ENCODE measurements at places on chromosomes 3 and 15.

DNA sequence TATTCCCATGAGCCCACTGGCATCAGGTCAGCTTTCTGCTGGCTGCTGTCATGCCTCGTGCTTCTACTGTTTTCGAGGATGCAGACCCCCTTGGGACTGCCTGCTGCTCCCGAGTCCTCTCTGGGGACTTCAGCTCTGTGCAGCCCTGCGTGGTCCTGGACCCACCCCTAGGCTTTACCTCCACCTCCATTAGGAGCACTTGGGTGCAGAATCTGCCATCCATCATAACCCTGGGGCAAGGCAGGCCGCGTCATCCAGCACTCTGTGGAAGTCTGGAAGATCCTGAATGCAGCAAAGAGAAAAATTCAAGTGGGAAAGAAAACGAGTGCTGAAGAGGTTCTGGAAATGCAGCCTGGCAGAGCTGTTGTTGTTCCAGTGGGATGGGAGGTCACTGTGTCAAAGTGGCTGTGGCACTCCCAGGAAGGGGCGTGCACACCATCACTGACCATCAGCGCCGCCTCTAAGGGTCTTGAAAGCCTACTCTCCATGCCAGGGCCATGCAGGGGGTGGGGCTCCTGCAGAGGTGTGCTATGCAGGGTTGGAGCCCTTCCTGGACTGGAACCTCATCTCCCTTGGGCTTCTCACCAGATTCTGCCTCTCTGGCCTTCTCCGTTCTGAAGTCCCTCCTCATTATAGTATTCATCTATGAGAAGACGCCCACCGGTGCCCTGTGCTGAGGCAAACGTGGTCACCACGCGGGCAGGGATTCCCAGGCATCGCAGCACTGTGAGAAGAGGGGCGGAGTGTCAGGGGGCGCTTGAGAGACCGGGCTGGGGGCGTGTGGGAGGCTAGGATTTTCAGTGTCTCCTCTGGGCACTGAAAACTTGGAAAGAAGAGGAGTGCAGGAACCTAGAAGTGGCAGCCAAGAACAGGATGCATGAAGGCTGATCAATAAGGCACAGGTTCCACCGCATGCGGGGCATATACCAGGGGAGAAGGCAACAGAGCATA lies 12.5 kb downstream of the EPB42 start:
- DNase-seq, result no peak

DNA sequence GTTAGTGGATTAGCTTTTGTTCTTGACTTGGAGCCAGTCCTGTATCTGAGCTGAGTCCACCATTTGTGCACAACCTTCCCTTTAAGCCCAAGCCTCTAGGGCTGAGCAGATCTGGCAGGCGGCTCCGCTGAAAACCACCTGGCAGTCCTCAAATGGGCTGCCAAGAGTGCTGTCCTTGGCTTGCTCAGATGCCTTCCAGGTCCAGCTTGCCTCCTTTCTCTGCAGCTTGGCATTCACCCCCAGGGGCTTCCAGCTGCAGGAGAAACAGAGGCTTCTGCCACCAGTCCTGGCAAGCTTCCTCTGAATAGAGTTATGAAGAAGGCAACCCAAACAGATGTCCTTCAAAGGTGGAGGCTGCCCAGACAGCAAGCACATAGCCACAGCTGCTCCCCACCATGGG lies 96.7 kb downstream of the LRTM1 start:
- DNase-seq, result no peak

GRCh38 chr3:179546814-179547241 lies 15.9 kb upstream of the ACTL6A start:
- no peak for DNase-seq

- peak; percentile 84 for DNase-seq
Observed at GRCh38 chr15:57609805-57610529, 18.3 kb downstream of the MYZAP start.

DNA sequence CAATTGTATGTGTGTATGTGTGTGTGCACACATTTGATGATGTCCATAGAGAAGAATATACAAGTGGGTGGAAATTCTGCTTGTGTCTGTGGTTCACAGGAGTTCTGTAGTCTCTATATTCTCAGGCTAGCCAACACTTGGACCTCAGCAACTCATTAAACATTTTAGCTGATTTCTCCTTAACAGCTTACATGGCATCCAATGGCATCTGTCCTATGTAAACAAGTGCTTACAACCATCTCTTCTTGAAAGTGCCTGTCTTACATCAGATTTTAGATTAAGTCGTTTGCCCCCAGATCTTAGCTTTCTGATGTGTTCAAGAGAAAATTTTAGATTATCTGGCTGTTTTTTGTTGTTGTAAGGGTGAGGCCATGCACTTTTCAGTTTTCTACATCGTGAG lies 29.0 kb downstream of the ZNF662 start:
- DNase-seq, result no peak
